Fibroblast of upper back skin (primary cell): ENCODE measurements at places on chromosomes 11 and 22.
A peak's percentile ranks its signal among the peaks of the same experiment; 100 is the strongest.

- DNase-seq, result no peak
Observed at GRCh38 chr11:131378931-131379330, 8.5 kb downstream of the NTM start.

- no peak for DNase-seq
Observed at GRCh38 chr11:47788181-47788580, 21.0 kb upstream of the FNBP4 start.

GRCh38 chr11:68756171-68756766, 4.9 kb upstream of the TESMIN start:
- DNase-seq, result peak; percentile 20

DNA sequence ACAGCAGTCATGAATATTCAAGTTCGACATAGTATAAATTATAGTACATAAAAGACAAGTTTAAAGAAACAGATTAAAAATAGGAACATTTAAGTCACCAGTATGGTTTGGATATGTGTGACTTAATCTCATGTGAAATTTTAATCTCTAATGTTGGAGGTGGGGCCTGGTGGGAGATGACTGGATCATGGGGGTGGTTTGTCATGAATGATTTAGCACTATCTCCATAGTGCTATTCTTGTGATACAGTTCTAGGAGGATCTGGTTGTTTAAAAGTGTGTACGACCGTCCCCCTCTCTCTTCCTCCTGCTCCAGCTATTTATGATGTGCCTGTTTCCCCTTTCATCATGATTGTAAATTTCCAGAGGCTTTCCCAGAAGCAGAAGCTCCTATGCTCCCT, 3.3 kb downstream of the KDM4E start:
- no peak for DNase-seq
